ENCODE measurements at places on chromosomes 6 and 20.

DNA sequence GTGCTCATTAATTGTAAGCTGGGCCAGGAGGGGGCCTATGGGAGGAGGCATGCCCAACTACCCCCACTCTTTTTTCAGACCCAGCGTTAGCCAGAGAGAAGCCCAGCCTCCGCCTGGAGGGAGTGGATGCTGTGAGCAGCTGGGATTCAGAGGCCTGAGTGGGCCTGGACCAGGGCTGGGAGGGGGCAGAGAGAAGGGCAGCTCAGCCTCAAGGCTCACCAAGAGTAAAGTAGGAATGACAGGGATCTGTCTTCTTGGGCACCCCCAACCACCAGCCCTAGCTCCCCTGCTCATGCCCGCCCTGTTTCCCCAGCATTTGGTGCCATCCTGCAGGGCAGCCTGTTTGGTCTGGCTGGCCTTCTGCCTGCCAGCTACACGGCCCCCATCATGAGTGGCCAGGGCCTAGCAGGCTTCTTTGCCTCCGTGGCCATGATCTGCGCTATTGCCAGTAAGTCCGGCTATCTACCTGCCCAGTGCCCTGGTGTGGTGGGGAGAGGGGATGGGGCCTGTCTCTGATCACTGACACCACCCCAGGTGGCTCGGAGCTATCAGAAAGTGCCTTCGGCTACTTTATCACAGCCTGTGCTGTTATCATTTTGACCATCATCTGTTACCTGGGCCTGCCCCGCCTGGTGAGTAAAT is 6.8 kb downstream of the SLC29A1 start:
- no peak for DNase-seq

- no peak for DNase-seq
Observed at GRCh38 chr6:53627391-53628218, 38.0 kb downstream of the KLHL31 start.

GRCh38 chr6:136992113-136992512 is 52.7 kb downstream of the IL20RA start:
- DNase-seq: no peak

- DNase-seq: no peak
Observed at GRCh38 chr6:2973676-2974075, 2.3 kb upstream of the SERPINB6 start.

GRCh38 chr20:11296221-11296620 is 621.5 kb upstream of the BTBD3 start:
- DNase-seq: no peak

- no peak for DNase-seq
Observed at GRCh38 chr6:39426073-39426456, 103.6 kb upstream of the KCNK16 start.

DNA sequence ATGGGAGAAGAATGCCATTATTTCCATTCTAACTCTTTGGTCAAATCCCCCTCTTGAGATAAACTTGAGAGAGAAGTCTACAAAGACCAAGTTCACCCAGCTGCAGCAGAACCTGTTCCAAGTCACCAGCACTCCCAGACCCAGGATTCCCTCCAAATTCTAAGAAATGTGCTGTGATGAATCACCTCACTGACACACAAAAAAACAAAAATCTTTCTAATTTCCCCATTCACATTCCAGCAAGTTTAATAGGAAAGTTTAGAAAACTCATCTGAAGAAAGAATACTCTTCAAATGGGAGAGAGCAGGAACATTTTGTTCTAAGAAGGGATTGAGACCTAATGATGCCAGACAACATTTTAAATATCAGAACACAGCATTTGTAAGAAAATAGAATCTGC is 213.6 kb upstream of the PLCB4 start:
- DNase-seq: no peak

- DNase-seq: no peak
Observed at GRCh38 chr6:130713144-130713543, 114.1 kb upstream of the SMLR1 start.

GRCh38 chr6:87126501-87126900 is 28.9 kb upstream of the ZNF292 start:
- no peak for DNase-seq

DNA sequence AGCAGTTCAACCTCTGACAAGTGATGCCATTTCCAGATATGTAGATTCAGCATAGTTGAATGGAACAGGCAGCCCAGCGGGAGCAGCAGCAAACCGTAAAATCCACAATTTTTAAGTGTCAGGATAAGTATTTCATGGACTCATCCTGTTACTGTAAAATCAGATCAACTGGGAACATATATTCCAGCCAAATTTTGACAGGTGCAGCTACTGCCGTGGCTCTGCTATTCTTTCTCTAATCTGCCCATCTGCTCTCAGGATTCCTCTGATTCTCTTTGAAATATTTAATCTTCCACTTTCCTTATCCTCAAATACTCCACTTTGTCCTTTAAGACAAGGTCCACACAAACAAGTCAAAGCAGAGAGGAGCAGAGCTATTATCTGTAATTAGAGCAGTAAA is 245.4 kb upstream of the ASCC3 start:
- DNase-seq: no peak

DNA sequence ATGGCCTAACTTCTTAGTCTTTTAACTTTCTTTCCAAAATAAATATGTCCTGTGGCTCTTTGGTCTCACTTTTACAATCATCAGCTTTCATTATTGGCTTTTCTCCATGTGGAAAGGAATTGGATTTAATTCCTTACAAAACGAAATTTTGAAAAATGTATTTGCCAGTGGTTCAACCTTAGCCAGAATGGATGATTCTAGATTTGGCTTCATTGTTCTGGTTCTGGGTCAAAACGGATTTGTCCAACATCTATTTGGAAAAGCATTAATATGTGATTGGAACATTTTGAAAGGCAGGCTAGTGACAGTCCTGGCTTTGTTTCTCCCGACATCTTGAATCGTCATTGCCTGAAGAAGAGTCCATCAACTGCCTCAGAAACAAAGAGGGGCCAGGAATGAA is 59.2 kb downstream of the TENT5A start:
- DNase-seq: no peak

- no peak for DNase-seq
Observed at GRCh38 chr20:45032781-45033180, 66.5 kb downstream of the STK4 start.

DNA sequence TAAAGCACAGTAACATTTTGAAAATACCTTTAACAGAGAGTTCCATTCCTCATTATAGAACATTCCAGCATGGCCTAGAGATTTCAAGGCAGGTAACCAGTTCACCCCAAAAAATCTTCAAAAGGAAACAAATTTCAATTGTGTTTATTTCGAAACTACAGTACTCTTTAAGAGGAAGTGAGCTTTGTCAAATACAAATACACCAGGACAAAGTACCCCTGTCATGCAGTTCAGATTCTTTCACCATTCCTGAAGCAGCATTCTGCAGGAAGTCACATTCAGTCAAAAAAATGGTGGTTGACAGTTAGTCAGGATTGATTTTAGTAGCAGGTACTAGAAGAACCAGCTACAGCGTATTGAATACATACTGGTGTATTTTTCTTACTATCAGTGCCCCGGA is 89.6 kb upstream of the RIN2 start:
- no peak for DNase-seq

DNA sequence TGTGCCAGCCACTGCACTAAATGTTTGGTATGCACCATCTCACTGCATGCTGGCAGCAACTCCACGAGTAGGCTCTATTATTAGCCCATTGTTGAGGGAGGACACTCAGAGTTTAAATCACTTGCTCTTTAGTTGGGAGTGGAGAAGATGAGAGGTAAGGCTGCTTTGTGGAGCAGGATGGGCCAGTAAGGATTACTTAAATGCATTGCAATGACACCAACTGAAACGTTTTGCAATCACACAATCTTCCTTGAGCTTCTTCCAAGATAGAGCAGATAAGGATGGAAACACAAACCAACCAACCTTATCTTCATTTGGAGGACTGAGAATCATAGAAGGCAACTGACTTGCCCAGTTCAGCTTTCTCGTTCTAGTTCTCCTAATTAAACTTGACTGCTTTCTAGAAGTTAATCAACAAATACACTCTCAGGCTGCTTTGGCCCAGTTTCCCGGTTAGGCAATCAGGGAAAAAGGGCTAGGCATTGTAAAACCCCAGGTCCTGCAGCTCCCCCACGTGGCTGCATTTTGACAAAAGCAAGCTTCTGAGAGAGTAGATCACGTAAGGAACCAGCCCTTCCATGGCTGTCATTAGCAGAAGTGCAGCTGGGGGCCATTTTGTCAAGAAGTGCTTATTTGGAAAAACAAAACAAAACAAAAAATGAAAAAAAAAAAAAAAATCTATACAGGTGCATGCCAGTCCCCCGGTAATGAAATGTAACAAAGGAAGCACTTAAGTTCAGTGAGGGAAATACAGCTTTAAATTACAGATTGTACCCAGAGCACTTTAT is 130.6 kb downstream of the BCAS1 start:
- DNase-seq: peak; percentile 74

- no peak for DNase-seq
Observed at GRCh38 chr20:23028392-23028791, 6.7 kb upstream of the SSTR4 start.

GRCh38 chr6:108078191-108078590 is 3.6 kb upstream of the OSTM1 start:
- DNase-seq: no peak

GRCh38 chr6:168708984-168709383 is 268.0 kb downstream of the SMOC2 start:
- no peak for DNase-seq

GRCh38 chr6:105900125-105900937 is 185.8 kb upstream of the PRDM1 start:
- no peak for DNase-seq

DNA sequence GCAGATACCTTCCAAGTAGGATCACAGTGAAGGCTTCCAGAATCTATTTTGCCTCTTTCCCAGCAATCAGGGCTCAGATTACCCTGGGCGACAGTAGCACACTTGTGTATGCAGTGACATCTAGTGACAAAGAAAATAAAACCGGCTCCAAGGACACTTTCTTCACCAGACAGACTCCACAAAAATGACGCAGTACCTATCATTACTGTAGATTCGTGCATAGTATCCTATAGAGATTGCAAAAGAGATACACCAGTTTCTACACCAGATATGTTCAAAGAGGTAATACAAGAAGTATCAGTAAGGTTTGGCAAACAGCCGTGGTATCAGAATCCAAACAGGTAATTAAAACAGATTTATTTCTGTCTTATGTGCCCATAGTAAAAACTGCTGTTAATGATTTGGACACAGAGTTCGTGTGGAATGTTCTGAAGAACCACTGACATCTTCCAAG is 600.4 kb upstream of the JAG1 start:
- DNase-seq: peak; percentile 47

GRCh38 chr20:48728042-48728825 is 99.6 kb downstream of the PREX1 start:
- no peak for DNase-seq

DNA sequence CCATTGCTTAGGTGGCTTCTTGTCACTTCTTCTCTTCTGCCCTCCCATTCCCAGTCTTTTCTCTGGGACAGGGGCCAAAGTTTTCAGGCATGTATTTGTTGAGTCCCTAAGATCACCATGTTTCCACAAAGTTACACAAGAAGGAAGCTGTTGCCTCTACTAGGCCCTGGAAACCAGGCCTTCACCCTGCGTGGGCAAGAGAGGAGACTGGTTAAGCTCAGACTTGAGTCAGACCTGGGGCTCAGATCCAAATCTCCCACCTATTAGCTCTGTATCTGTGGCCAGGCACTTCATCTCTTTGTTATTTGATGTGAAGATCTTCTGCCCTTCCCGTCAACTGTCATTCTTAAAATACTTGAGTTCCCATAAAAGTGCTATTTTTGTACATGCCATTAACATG is 154.6 kb downstream of the SASH1 start:
- DNase-seq: no peak

DNA sequence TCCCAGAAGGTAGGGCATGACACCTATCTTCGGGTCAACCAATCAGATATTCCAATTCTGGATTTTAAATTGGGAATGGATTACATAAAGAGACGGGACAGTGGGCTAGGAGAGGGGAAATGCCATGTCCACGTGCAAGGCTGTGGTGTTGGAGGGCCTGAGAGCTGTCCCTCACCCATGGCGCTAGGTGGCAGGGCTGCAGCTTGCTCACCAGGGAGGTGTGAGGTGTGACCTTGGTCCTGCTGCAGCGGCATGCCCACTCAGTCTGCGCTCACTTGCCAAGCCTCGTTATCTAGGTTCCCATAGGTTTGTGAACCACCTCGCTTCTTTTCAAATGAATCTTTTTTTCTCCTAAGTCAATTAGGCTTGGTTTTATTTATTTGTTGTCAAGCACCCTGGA is 19.4 kb upstream of the CST3 start:
- no peak for DNase-seq

DNA sequence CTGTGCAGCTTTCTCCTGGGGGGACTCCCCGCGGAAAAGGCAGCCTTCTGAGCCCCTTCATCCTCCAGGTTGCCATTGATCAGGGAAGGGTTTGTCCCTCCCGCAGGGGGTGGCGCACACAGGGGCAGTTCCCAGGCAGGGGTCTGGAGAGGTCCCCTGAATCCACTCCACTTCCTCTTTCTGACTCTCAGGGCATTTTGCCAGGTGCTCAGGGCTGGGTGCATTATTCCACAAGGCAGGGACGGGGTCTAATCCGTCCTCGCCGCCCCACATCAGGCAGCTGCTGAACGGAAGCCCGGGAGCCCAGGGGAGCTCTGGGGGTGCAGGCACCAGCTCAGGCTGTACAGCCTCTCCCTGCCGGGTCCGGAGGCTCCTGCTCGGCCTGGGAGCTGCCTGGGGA is 180.9 kb downstream of the TTLL2 start:
- no peak for DNase-seq

DNA sequence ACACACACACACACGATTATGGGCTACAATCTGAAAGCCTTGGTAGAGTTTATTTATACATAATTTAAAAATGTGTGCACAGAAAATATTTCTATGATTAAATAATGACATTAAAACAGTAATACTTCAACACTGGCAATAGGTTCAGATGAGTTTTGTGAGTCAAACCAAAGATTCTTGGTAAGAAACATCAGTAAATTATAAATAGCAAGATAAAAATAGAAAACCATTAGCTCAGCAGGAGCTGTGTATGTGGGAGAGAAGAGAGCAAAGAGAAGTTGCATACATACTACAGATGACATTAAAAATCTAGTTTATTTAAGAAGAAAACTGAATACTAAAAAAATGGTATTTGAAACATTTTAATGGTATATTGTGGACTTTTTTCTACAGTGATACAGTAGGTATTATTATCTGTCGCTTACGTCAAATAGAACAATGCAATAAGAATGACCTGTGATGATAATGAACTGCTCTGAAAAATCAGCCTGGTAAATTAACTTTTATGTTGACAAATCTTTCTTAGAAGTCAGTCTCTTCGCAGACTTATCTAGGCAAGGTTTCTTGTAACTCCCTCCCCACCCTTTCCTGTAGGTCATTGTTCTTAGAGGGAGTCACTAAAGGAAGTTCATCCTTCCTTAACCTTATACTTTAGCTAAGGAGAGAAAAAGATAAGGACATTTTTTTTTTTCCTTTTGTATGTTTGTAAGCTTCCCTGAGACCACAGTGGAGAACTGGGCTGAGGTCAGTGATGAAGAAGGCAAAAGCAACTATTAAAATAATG is 149.3 kb downstream of the GJA1 start:
- no peak for DNase-seq

- no peak for DNase-seq
Observed at GRCh38 chr6:148307405-148307804, 35.2 kb upstream of the SASH1 start.

- DNase-seq: no peak
Observed at GRCh38 chr20:43458422-43458924, 777 bp downstream of the SRSF6 start.

GRCh38 chr20:62142252-62143080 is 728 bp downstream of the PSMA7 start:
- DNase-seq: no peak

GRCh38 chr6:71965404-71965803 is 79.1 kb downstream of the RIMS1 start:
- DNase-seq: peak; percentile 24
